ENCODE measurements at places on chromosomes 1 and 21.

DNA sequence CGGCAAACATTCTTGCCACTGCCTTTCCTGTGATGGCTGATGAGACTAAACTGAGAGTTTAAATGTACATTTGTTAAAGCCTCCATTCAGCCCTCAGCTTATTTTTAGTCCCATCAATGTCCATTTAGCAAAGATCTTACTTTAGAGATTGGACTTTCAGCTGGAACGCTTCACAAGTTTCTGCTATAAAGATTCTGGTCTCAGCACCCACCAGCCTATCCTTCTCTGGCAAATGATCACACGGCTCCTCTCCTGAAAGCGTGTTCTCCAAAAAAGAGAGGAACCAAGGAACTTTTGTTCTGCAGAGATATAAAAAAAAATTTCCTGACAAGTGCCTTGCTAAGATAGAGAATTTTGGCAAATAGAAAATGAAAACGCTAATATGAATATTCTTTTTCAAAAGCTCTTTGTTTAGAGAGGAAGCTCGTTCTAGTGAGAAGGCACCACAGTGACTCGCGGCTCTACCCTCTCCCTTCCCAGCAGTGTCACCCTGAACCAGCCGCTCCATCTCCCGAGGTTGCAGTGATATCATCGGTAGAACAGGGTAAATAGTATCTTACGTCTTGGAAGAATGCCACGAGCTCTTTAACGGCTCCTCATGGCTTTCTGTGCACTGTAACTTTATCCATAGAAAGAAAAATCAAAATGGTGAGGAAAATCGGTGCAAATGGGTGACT, 200.2 kb downstream of the APP start:
- DNase-seq = no peak

GRCh38 chr21:40699366-40699765, 147.6 kb downstream of the DSCAM start:
- no peak for DNase-seq

- no peak for DNase-seq
Observed at GRCh38 chr1:8349961-8350360, 32.0 kb downstream of the SLC45A1 start.

GRCh38 chr1:115091572-115091971, 2.3 kb upstream of the TSPAN2 start:
- no peak for DNase-seq

DNA sequence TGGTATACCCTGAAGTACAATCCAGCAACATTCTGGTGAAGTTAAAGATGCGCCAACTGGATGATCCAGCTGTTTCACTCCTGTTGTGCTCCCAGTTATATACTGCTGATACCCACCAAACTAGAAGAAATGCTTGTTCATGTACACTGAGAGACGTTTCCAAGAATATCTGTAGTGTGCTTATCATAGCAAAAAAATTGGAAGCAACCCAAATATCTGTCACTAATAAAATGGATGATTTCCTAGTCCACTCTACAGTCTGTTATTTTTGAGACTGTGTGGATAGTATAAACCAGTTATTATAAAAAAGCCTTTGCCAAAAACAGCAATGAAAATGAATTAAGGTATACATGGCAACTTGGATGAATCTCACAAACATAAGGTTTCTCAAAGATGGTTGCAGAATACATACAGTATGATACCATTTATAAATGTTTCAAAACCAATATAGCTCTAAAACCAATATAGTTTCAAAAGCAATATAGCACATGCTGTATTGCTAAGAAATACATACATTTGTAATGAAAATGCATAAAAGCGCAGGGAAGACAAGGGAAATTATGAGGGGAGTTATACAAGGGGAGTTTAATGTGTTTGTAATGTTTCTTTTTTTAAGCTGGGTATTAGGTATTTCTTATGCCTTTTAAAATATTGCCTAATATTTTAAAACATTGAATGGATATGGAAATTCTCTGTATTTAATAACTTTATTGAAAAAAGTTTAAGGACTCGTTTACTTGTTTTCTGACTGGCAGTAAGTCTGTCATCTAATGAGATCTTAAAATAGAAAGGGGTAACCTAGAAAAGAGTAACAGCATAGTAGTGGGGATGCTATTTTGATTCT, 36.5 kb downstream of the GPSM2 start:
- DNase-seq = no peak

GRCh38 chr1:181101581-181102226, 13.2 kb downstream of the IER5 start:
- peak; percentile 64 for DNase-seq

GRCh38 chr1:156048663-156049258, 4.8 kb downstream of the UBQLN4 start:
- no peak for DNase-seq

GRCh38 chr1:45753248-45754037, 3.0 kb upstream of the IPP start:
- DNase-seq = no peak

GRCh38 chr1:227559926-227560325, 3.4 kb upstream of the ZNF678 start:
- DNase-seq = no peak

Measured in neural progenitor cell (in vitro differentiated cells).